ENCODE measurements at places on chromosomes 1 and 21.

DNA sequence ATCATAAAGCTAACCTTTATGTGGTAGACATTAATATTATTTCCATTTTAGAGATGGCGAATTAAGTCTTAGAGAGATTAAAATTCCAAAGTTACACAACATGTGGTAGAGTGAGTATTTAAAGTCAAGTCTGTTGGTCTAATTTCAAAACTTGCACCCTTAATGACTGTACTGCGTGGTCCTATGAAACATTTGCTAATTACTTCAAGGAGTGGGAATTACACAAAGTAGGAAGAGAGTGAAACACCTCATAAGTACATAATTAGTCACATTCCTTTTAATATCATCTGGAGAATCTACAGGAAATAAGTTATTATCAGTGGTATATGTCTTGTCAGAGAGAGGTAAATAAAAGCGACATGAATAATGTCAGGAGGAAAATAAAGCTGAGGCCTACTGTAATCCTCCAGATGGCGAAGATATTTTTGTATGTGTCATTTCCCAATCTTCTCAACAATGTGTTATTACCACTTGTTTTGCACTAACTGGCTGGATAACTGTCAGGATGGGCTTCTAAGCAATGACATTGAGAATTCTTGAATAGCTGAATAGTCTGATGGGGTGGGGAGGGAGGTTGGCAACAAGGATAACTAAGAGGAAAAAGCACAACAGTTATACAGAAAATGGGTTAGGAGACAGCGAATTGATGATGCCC, 95.5 kb downstream of the TNFSF18 start:
- no peak for DNase-seq

DNA sequence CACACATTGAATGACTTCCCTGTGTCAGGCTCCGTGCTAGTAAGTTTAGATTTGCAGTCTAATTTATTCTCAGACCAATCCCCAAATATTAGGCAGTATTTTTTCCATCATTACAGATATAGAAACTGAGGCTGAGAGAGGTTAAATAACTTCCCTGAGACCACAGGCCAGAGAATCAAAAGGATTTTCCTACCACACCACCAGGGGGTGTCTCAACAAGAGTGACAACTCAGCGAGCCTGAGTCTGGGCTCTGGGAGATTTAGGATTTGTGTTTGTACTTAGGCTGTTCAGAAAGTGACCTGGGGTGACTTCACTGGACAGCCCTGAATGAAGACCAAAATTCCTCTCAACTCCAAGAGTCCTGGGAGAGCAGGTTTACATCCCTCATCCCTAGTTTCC, 13.3 kb upstream of the LCE5A start:
- no peak for DNase-seq

- DNase-seq, result no peak
Measured at GRCh38 chr21:42847051-42847707, 32.2 kb downstream of the WDR4 start.

DNA sequence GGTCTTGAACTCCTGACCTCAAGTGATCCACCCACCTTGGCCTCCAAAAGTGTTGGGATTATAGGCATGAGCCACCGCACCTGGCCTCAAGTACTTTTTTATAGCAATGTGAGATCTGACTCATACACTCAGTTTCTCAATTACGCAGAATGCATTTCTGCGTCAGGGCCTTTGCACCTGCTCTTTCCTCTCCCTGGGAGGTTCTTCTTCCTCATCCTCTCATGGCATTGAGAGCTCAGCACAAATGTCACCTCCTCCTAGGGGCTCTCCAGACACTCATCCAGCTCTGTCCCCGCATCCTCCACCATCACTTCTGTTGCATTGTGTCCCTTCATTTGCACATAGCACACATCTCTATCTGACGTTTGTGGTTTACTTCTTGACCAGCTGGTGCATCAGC, 418.8 kb downstream of the PTPRU start:
- DNase-seq, result no peak

DNA sequence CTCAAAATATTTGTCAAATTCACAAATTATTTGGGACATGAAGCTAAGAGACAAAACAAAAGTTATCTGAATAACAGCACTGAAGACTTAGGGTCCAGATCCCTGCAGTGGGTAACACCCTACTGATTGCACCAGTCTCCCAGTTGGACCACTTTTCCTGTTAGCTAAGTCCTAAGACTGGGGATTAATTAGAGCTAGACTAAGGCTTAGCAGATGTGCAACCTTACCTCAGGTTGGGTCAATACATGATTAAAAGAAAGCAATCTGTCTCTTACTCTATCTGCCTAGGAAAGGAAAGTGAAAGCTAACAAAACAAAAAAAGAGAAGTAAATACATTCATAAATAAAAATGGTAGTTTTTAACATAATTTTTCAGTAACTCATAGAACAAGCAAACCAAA, 737.2 kb upstream of the CHRM3 start:
- no peak for DNase-seq

GRCh38 chr1:225482421-225482950, 54.6 kb upstream of the LBR start:
- DNase-seq, result no peak

- no peak for DNase-seq
Measured at GRCh38 chr1:100499194-100499811, 38.6 kb upstream of the GPR88 start.

DNA sequence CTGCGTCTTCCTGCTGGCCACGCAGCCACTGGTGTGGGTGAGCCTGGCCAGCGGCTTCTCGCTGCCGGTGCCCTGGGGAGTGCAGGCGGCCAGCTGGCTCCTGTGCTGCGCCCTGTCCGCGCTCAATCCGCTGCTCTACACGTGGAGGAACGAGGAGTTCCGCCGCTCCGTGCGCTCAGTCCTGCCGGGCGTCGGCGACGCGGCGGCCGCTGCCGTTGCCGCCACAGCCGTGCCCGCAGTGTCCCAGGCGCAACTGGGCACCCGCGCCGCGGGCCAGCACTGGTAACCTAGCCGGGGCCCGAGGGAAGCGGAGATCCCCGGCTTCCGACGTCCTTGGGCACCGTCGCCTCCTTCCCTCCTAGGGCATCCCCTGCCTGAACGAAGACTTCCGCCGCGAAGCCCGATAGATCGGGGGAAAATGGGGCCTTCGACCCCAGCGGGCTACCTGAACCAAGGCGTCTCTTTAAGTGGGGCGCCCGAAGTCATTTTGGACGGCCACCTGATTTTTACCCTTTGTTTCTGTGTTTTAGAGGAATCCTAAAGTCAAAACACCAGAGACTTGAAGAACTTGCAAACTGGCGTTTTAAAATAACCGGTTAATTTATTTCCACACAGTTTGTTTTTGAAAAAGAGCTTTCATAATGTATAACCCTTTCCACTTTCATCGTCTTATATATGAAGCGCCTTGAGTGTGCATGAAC, 2.0 kb downstream of the GPR88 start:
- no peak for DNase-seq

GRCh38 chr1:153532769-153533599, 2.8 kb downstream of the S100A6 start:
- DNase-seq, result peak; percentile 69

DNA sequence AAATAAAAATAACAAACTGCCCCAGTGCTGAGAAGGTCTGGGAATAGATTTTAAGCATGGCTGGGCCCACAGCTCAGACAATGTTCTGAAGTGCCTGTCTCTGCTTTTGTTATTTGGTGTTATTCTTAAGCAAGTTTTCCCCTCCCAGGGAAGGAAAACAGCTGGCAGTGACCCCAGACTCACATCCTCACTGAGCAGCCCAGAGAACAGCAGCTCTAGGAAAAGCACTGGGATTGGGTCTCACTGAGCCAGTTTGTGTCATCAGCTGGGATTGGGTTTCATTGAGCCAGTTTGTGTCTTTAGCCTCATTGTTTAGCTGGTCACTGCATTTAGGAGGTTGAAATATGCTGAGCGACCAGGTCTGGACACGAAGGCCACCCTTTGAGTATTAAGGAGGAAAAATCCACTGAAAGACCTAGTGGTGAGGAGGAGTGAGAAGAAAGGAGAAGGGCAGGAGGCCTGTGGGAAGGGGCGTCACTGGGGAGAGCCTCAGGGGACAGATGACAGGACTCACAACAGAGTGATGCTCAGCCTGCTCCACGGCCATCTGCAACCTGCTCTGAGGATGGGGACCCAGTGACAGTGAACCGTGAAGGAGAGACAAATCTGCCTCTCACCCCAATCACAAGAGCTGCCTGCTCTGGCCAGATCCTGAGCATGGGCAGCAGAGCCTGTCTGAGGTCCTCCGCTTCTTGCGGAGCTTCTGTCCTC, 103.8 kb downstream of the TOMM20 start:
- DNase-seq, result no peak

- DNase-seq, result no peak
Measured at GRCh38 chr1:88228114-88228513, 456.0 kb upstream of the PKN2 start.

- DNase-seq, result no peak
Measured at GRCh38 chr1:119376594-119376993, 8.0 kb downstream of the HAO2 start.

- no peak for DNase-seq
Measured at GRCh38 chr1:75129660-75129982, 4.6 kb upstream of the LHX8 start.

- no peak for DNase-seq
Measured at GRCh38 chr1:241963722-241964121, 6.2 kb downstream of the BECN2 start.

DNA sequence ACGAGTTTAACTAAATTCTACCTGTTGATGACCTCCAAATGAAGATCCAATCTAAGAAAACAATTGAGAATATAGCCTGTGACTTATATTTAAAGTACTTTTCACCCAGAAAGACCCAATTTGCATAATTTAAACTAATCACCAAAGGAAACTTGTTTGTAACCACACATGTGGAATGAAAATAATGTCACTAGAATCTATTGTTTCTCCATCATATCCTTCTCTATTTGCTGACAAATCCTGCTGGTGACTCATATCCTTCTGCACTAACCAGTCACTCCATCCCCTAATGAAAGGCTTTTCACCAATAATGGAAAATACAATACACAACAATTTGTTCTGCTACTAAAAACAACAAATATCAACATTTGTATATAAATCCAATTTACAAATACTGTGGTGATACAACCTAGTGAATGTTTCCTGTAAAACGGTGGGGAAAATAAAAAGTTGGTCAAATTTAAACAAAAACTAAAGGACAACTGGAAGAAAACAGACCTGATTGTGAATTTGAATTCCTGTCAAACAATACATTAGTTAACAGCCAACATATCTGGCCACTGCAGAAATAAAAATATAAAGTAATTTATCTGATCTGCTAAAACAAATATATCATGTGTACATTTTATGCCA, 6.5 kb downstream of the PTP4A2 start:
- DNase-seq, result no peak

DNA sequence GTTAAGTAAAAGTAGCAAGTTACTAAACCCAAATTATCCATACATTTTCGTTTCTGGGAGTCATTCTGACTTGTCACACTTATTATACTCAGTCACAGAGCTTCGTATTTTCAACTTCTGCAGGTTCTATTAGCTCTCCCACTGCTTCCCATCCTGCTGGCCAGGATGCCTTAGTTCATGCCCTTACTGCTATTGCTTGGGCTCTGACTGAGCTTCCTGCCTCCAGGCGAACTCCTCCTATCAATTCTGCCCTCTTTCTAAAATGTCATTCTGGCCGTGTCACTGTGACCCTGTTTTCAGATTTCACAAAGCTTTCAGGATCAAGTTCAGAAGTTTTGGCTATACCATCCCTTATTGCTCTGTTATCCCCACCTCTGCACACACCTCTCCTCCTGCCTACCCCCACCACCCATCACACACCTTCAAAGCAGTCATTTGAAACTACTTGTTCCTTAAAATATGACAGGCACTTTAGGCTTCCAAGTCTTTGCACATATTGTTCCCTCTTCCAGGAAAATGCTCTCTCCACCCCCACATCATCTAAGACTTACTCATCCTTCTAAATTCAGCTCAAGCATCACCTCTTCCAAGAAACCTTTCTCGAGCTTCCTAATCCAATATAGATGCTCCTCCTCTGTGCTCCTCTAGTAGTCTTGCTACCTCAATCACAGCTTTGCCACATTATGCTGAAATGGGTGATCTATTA, 278.0 kb downstream of the BRINP2 start:
- DNase-seq, result no peak

GRCh38 chr1:164983023-164983650, 373.4 kb downstream of the LMX1A start:
- DNase-seq, result no peak

GRCh38 chr1:62844030-62844429, 60.1 kb downstream of the ATG4C start:
- no peak for DNase-seq

DNA sequence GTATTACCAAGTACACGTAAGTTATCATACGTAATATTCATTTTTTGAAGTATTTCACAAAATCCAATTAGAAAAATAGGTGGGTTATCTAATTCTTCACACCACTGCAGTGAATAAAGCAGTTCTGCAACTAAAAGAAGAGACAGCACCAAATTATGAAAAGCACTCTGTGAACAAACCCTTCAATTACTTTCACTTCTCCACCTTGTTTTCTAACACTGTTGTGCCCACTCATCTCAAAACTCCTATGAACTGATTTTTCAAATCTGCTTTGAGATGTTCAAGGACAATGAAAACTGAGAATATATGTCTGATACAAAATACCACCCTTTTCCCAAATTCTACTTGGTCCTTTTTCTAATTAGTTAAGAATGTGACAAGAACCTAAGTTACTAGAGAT, 39.4 kb downstream of the LTN1 start:
- no peak for DNase-seq

GRCh38 chr21:45074818-45075595, 627 bp downstream of the ADARB1 start:
- peak; percentile 21 for DNase-seq

DNA sequence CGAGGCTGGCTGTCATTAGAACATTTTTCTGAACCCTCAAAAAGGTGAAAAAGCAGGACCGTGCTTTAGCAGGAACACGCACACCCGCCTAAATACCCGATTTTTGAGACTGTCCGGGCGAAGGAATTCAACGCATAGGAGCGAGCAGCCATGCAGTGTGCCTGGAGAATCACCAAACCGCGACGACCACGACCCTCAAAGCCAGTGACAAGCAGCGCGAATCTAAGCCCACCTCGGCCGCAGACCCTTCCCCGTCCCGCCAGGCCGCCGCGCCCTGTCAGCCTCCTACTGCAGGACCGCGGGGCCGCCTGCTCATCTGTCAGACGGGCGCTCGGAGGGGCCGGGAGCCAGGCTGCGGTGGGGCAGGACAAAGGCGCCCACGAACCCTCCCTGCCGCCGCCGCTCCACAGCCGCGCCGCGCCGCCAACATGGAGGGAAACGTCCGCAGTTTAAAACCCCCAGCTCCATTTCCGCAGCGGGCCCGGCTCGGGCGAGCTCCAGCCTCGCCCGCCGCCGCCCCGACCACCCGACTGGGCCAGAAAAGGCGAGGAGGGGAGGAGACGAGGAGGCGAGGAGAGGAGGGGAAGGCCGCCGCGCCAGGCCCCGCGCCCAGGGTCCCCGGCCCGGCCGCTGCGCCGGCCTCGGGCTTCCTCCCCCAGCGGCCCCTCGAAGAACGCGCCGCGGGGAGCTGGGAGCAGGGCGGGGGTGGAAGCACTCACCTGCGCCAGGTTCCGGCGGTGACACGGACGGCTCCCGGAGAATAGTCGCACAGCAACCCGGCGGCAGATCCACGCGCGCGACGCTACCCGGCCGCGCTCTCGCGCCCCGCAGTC, at the start of gene LBR:
Gene LBR, minus strand, starts transcription at position 804 of the 833 bp plus-strand sequence. CDS start 3,963 bp downstream, outside the sequence.
- DNase-seq, result peak; percentile 22

Data from activated T-helper 9 cell treated with anti-CD3 and anti-CD28 coated beads, Interleukin-2, amount 50 U/mL, for 16 hours (primary cell).